ENCODE measurements at places on chromosomes 5 and 9.

- DNase-seq = no peak
Observed at GRCh38 chr9:116323571-116323970, 170.0 kb downstream of the PAPPA start.

GRCh38 chr5:18807256-18808149 is 1173.2 kb downstream of the TAF11L14 start:
- no peak for DNase-seq

DNA sequence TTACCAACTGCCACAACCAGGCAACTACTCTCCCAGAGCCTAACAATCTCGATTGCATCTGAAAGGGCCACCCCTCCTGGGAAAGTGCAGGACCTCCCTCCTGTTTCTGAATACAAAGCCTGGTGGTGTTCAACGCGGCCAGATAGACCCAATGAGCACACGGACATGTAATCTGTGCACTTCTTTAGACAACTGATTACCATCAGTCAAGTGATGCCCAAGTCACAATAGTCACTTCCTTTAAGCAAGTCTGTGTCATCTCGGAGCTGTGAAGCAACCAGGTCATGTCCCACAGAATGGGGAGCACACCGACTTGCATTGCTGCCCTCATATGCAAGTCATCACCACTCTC is 739 bp downstream of the C9orf72 start:
- DNase-seq = no peak

GRCh38 chr9:33297432-33297831 is 7.1 kb downstream of the NFX1 start:
- no peak for DNase-seq

GRCh38 chr5:57277085-57277484 is 103.2 kb downstream of the GPBP1 start:
- no peak for DNase-seq

DNA sequence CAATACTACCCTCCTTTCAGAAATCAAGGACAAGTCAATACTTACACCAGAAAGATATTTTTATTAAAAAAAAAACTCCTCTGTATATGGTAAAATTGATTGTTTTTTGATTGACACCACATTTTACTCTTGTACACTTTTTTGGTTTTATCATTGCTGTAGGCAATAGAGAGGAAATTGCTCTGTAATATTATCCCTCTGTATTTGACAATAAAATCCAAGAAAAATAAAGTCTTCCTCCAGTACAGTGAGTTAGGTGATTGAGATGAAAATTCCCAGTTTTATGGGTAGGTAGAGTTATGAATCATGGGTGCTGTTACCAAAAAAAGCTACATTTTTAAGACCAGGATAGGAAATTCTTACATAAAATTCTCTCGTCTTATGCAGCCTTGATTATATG is 22.6 kb upstream of the CCDC192 start:
- DNase-seq = no peak

DNA sequence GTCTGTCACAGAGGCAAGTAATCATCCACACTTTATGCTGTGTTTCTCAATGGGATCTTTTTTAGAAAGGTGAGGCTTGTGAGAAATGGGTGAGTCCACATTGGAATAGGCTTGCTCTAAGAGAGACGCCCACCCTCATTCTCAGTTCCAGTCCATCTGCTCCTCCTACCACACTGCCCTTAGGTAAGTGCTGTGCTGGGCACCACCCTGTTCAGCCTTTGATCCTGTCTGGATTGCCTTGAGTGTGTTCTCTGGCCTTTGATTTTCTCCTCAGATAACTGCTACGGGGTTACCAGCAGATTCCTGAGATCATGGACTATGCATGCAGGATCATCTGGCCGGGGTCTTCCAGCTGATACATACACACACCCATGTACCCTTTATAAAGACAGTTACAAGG is 328.6 kb downstream of the KDM4C start:
- DNase-seq = no peak

- DNase-seq = no peak
Observed at GRCh38 chr5:1007681-1008450, 736 bp upstream of the NKD2 start.

- no peak for DNase-seq
Observed at GRCh38 chr9:128099932-128100491, 27.5 kb downstream of the PTGES2 start.

DNA sequence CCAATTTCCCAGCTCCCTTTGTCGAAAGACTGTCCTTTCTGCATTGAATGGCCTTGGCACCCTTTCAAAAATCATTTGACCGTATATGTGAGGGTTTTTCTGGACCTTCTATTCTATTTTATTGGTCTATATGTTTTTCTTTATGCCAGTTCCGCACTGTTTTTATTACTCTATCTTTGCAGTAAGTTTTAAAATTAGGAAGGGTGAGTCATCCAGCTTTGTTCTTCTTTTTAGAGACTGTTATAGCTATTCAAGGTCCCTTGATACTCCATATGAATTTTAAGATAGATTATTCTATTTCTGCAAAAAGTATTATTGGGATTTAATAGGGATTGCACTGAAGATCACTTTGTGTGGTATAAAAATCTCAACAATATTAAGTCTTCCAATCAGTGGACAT is 44.2 kb upstream of the STARD4 start:
- DNase-seq = no peak

DNA sequence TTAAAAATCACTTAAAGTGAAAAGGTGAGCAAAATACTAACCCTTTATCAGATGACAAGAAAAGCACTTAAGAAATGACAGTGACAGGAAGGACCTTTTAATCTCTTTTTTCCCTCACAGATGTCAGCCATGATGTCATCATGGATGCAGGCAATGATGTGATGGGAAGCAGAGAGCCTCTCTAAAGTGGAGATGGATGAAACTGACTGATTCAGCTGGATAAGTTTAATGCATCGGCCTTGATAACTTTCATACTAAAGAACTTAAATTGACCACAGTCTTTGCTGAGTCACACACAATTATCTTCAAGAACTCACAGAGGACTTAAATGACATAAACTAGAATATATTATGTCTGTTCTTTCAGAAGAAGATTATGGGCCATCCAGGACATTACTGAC is 153.2 kb upstream of the FGF10 start:
- DNase-seq = no peak

GRCh38 chr9:129481424-129481809 is 139.5 kb downstream of the C9orf50 start:
- no peak for DNase-seq

DNA sequence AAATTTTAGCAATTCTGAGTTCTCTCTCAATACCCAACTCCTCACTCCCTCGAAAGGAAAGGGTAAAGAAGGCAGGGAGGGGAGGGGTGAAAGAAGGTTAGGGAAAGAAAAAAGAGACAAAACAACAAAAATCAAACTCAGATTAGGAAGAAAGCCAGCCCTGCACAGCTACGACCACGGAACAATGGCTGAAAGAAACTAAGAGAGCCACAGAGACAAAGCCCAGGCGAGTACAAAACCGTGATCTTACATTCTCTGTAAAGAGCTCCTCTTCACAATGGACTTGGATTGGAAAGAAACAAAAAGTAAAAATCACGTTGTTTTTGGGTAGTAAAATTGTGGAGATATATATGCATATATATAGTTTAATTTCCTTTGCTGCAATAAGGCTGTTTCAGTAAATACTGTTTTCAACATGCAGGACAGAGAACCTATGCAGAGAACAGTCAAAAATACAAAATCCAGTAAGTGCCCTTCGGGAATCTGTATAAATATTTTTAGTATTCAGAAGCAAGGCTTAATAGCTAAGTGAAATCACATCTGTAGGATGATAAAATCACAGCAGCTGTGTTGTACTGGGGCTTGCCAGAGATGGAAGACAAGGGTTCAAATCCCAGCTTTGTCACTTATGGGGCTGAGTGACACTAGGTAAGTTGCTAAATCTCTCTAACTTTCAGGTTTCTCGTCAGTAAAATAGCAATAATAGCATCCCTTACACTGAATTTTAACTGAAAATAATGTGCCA is 16.9 kb downstream of the PSMB7 start:
- no peak for DNase-seq

DNA sequence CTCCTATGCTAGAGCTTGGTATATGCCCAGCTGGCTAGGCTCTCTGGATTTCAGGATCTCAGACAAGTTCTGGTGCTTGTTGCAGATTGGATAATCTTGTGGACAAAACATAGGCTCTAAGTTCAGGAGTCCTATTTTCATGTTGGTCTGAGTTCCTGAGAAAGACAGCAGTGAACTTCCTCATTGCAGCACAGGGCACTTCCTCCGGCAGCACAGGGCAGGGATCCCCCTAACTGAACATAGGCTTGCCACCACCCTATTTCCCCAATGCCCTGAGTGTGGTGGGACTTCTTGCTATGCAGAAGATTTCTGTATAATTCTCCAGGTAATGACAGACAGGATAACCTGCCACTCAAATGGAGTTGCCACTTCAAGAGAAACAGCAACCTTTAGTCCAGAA is 220.1 kb downstream of the PIK3R1 start:
- no peak for DNase-seq

GRCh38 chr9:115694014-115694413 is 459.6 kb upstream of the PAPPA start:
- peak; percentile 86 for DNase-seq

GRCh38 chr5:158380661-158381060 is 521.7 kb upstream of the CLINT1 start:
- no peak for DNase-seq

DNA sequence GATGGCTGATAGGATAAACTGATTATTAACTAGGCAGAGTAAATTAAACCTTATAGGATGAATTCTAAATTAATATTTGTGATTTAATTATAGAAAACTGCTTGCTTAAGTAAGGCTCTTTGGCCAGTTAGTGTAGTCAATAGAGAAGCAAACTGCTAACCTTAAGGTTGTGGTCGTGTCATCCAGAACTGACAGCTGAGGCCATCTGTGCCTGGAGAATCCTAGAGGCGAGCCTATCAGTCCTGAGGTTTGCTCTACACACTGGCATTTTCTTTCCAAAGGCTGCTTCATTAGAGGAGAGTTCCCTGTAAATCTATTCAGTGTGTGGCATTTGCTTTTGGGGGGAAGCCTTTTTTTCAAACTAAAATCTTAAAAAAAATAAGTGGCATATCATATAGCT is 169.2 kb downstream of the MEF2C start:
- DNase-seq = no peak

DNA sequence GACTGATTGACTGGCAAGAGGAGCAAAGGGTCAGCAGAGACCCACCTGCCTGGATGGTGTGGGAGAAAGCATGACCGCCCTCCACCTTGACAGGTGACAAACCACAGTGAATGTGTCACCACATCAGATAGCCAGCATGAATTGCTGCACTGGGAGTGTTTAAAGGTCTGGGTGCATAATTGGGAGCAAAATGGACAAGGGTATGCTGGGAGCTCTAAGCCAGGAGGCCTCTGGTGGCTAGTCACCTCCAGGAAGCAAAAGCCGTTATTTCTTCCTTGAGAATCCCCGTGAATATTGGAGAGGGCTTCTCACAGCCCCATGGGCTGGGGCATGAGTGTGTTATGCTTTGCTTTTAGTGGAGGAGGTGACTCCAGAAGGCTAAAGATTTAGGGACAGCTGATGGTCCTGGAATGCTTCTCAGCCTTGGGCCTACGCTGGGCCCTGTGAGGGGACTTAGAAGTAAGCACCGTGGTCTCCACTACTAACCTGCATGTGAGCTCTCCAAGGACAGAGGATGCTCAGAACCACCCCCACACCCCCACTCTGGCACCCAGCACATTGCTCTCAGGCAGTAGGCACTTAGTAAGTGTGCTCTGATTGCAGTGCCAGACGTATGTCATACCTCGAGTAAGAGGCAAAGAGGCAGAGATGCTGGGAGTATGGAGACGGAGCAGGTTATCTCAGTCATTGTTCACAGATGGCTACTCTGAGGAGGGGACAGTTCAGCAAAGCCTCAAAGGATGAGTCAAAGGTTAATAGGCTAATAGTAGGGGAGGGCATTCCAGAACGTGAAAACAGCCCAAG is 9.1 kb upstream of the IRF1 start:
- DNase-seq = no peak

GRCh38 chr5:141155540-141156374 is 5.9 kb downstream of the PCDHB6 start:
- no peak for DNase-seq

Measured in BJ (cell line).